Suppressor macrophage (primary cell): ENCODE measurements at places on chromosomes 4 and X.

DNA sequence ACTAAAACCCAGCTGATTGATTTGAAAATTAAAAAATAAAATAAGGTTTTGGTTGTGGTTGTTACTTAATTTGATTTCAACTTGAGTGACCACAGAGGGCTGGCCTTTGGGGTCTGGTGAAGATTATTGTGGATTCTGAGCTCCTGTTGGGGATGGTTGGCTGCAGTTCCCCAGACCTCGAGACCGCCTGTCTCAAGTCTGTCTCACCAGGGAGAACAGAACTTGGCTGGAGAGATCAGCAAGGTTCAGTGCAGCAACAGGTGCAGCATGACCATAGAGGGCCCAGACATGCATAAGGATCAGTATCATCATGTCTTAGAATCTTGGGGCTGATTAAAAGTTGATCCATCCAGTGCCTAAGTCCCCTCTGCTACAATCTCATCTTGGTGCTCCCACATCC is 491.9 kb downstream of the BCOR start:
- no peak for DNase-seq

- no peak for DNase-seq
Observed at GRCh38 chr4:54645830-54646229, 11.9 kb upstream of the KIT start.

- DNase-seq = no peak
Observed at GRCh38 chr4:14916554-14917297, 85.6 kb upstream of the CPEB2 start.

DNA sequence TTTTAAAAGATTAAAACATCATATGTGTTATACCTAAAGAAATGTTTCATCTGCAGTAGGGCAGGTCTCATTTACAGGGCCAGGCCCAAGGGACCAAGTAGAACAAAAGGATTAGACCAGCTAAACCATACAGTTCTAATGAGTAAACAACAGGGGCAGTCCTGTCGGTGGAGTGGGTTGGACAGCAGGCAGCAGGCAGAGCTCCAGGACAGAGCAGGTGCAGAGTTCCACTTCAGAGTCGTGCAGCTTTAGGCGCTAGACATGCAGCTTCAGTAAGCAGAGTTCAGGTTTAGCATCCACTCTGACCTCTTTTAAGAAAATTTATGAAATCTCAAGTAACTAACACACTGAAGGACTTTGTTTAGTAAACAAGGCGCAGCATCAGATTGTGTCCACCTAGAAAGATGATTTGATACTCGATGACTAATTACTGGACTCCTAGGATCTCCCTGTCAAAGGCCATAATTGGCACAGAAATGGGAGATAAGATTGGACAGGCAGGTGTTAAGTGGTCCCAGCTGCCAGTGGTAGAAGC is 487.7 kb upstream of the INTU start:
- no peak for DNase-seq
